Natural killer cell (primary cell): ENCODE measurements at places on chromosomes 2 and 18.

DNA sequence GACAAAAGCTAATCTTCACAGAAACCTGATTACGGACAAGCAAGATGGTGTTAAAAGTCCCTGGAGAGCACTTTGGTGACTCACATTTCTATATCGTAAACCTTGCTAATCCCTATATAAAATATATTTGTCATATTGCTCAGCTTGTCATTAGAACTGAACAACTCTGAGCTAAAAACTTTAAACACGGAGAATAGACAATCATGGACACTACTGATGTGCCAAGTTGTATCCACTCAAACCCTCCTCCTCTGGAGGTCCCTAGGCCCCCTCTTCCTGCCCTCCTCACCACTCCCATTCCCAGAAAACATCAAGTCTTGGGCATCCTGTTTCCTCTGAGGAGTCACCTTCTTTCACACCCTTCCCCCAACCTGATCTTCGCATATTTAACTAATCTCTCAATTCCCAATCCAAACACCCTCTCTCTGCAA lies 138.7 kb upstream of the PID1 start:
- DNase-seq: no peak

DNA sequence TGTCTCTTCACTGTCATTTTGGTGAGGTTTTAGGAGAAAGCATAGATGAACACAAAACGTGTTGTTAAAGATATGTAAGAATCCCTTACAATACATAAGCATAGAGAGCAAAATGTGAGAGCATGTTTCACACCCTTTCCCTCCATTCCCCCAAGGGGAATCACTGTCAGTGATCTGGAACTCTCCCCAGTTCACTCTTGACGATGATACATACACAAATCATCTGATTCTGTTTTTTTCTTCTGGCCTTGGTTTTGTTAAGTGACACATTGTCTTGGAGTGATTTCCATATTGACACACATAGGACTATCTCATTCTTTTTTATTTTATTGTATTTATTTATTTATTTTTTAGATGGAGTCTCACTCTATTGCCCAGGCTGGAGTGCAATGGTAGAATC lies 53.7 kb upstream of the TANC1 start:
- no peak for DNase-seq

- DNase-seq: no peak
Observed at GRCh38 chr2:60321816-60322215, 231.6 kb downstream of the BCL11A start.

DNA sequence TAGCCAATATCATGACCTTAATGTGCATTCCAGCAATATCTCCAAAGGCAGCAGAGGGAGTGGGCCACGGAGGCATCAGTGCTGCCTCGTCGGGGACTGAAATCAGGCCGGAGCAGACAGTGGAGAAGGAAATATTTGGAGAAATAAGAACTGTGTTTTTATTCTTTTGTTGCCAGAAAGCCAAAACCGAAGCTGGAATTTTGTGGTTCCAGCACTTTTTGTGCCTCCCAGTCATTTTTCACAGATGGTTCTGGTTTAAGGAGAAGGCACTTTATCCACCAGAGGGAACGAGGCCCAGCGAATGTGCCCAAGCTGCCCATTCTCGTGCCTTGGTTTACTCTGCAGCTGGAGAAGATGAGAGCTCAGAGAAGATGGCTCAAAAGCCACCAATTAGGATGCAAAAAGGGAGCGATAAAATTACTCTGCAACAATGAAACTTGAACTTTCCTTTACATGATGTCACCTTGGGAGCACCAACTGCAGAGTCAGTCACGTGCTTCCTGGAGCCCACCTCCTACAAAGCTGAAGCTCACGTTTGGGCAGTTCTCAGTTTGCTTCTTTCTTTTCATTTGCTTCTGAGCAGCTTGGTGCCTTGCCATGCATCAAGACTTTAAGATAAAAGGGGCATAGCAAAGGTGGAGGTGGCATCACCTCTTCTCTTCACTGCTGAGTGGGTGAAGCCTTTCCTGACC lies 288.7 kb downstream of the LPIN1 start:
- DNase-seq: no peak

GRCh38 chr2:72134408-72134996 lies 13.2 kb downstream of the CYP26B1 start:
- DNase-seq: no peak

GRCh38 chr2:152064001-152064400 lies 34.8 kb downstream of the CACNB4 start:
- DNase-seq: no peak

GRCh38 chr2:204112084-204112770 lies 175.7 kb downstream of the ICOS start:
- DNase-seq: no peak

GRCh38 chr18:77077401-77077800 lies 55.2 kb downstream of the MBP start:
- DNase-seq: no peak

GRCh38 chr18:10544093-10544748 lies 18.4 kb downstream of the NAPG start:
- no peak for DNase-seq

- DNase-seq: no peak
Observed at GRCh38 chr2:222715742-222716141, 44.3 kb downstream of the MOGAT1 start.

- no peak for DNase-seq
Observed at GRCh38 chr2:169091761-169092519, 22.6 kb downstream of the DHRS9 start.

GRCh38 chr18:30754846-30755245 lies 287.7 kb downstream of the DSC3 start:
- no peak for DNase-seq
